RKO (cell line): ENCODE measurements at places on chromosomes 3 and 15.
A peak's percentile ranks its signal among the peaks of the same experiment; 100 is the strongest.

DNA sequence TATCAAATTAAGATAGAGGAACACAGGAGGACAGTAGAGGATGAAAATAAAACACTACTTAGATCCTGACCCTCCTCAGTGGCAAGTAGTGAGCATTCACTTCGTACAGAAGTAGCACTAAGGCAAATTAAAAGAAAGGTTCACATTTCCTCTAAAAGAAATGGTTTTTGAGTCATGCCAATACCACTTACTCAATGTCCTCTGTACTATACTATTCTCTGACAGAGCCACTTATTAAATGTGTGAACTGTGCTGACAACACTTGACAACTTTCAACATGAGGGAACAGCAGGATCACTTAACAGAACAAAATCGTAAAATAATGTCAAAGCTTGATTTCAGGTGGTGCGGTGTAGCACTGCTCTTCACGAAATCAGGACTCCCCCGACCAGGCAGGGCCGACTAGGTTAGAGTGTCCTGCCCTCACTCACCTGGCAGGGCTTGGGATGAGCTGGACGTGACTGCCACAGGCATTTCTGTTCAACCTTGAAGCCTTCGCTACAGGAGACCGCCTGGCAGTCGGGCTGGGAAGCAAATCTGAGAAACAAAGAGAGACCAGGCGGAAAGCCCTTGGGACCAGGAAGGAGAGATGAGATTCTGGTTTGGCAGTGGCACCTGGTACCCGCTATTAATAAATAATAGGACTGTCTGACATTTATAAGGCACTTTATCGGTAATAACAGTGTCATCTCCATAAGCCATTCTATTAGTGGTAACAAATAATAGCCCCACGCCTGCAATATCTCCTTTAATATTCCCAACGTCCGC is 611 bp upstream of the SLC27A2 start:
- no peak for DNase-seq

DNA sequence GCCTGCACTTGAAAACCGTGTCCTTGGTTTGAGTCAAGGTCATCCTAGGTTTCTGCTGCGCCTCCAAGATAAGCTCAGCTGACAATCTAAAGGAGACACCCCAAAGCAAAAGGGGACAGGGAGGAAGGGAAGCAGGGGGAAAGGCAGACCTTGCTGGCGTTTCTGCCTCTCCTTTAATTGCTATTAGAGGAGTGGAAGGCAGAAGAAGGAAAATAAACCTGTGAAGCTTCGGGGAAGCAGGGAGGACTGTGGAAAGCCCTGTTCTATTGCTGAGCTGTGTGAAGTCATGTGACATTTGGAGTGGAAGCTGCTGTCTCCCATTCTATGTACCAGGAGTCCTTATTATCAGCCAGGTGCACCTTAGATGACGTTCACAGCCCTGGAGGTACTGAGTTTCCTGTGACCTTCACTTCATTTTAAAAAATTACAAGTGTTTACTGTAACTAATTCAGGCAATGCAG is 21.5 kb upstream of the CHD2 start:
- DNase-seq: no peak

DNA sequence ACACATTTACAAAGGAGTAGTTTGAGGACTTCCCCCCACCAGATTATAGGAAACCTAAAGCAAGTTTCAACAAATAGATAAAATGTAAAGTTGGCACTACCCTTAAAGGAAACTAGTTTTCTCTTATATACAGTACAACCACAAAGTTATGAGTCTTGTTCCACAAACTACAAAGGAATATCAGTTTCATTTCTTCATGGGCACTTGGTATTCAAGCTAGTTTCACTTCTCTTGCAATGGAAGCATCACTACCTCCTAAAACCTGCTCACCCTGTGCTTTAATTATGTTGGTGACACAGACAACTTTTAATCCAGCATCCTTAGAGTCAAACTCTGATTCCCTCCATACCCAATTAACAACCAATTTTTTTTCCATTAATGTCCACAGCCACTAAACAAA is 707.0 kb downstream of the ROBO2 start:
- no peak for DNase-seq

- no peak for DNase-seq
Observed at GRCh38 chr15:101436526-101436925, 53.0 kb downstream of the PCSK6 start.

DNA sequence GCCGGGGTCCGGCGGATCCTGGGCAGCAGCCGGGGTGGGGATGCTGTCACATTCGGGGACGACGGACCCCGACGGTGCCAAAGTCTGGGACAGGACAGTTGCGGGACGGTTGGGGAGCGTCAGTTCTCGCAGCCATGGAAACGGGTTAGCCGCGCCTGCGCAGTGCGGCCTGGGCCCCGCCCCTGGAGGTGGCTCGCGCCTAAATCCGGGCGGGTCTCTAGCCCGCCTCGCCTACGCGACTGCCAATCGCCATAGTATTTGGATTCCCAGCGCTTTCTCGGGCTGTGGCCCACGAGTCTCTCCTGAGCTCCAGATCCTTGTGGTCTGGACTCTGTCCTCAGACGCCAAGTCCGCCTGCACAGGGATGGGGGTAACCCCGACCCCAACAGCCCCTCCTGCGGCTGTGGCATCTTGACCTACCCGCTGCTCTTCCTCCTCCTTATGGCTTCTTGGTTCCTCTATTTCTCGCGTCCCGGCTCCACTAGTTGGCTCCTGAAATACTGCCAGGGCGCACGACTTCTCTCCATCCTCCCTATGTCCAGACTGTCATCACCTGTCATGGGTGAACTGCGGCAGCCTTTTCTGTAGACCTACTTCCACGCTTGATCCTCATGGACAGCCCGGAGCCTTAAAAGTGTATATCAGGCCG is at the start of gene ZMYND10:
Gene ZMYND10 (minus strand): TSS at position 147 of the 649 bp plus-strand sequence. CDS start 153 bp downstream, outside the sequence.
- DNase-seq: no peak

DNA sequence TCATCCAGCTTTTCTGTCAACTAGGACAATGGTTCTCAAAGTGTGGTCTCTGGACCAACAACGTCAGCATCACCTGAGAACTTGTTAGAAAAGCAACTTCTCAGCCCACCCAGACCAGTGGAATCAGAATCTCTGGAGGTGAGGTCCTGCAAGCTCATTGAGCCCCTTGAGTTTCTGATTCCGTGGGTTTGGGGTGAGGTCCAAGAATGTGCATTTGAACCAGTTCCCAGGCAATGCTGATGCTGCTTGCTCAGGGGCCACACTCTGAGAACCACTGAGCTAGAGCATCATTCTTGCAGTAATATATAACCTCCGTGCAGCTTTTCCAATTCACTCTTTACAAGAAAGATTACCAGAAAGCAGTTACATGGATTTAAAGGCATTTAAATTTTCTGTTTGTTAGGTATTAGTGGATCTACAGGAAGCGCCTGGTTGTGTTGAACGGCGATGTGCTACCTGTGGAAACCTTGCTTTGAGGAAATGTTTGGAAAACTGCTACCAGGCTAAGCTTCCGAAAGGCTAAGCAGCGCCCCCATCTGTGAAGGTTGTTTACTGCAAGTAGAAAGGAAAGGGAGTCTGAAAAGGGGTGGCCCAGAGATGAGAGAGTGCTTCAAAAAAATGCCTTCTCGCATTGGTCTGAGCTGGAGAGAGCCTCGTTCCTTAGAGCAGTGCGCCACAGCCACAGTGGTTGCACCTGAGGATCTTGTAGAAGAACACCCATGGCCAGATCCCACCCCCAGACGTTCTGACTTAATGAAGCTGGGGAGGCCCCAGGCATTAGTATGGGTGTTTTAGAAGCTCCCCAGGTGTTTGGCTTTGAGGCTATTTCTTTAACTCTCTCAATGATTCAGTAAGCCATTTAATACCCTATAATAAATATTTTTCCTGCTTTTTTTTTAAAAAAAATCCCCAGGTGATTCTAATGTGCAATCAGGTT is 50.0 kb downstream of the RLBP1 start:
- DNase-seq: peak; percentile 24

DNA sequence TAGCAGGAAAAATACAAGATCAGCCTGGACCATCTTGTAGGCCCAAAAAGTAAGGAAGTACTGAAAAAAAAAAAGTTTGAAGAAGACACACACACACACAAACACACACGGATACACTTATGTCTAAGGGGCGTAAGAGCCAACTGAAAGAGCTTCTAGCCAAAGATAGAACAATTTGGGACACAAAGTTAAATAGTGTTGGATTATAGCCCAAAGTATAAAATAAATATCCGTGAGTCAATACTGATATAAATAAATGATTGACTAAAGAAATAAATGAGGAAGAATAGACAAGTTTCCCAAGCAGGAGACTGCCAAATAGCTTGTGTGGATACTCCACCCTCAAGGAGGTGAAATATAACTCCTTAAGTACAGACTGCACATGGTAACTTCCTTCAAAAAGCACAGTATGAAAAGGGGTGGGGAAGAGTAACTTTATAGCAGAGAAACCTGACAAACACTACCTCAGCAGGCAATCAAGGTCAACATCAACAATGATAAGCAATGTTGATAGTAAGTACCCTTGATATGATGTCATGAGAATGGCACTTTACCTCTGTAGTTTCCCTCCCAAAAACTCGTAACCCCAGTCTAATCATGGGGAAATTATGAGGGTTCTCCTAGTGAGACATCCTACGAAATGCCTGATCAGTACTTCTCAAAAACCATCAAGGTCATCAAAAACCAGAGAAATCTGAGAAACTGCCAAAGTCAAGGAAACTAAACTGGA is 187.3 kb upstream of the ATP11B start:
- DNase-seq: no peak

DNA sequence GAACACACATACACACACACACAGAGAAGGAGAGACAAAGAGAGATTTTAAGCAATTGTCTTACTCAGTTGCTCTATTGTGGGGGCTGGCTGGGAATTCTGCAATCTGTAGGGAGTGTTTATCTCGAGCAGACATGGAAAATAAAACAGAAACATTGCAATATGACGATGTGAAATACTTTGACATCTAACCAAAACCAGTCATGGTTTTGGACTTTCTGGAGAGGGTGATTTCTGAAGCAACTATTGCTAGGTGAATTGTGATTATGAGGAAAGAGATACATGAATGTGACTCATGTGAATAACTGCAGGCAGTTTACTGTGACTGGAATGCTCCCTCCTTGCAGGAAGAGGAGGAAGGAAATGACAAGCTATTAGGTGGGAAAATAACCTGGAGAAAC is 12.3 kb upstream of the PHLDB2 start:
- no peak for DNase-seq

DNA sequence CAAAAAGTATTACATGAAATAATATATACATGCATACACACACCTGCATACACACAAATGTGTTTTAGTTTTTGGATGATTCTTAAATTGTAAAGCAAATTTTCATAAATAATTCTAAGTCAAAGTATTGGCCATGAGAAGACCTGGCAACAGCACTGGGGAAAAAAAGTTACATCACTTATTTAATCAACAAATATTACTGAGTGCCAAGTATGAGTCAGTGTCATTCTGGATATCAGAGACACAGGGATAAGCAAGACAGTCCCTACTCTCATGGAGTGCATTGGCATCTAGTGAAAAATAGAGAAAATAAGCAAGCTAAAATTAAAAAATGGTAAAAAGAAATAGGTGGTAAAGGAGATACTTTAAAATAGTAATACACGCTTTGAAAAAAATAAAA is 29.4 kb upstream of the GUCA1C start:
- peak; percentile 3 for DNase-seq

GRCh38 chr15:84878504-84878903 is 6.0 kb upstream of the SLC28A1 start:
- peak; percentile 20 for DNase-seq

GRCh38 chr15:101250341-101250831 is 1.5 kb downstream of the CHSY1 start:
- DNase-seq: peak; percentile 87

DNA sequence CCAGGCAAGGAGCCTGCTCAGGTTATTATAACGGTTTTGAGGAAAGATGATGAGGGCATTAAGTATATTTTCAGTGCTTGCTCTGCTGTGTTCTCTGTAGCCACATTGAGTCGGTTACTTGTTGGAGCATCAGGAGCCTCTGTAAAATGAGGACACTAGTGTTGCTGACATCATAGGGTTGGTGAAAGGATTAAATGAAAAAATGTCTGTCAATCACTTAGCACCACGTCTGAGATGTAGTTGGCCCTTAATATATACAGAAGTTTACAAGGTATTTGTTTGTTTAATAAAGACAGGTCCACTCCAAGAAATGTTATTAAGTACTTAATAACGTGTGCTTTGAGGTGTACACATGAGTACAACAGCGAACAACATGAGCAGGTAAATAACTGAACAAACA is 735 bp upstream of the SLC25A26 start:
- DNase-seq: peak; percentile 14

DNA sequence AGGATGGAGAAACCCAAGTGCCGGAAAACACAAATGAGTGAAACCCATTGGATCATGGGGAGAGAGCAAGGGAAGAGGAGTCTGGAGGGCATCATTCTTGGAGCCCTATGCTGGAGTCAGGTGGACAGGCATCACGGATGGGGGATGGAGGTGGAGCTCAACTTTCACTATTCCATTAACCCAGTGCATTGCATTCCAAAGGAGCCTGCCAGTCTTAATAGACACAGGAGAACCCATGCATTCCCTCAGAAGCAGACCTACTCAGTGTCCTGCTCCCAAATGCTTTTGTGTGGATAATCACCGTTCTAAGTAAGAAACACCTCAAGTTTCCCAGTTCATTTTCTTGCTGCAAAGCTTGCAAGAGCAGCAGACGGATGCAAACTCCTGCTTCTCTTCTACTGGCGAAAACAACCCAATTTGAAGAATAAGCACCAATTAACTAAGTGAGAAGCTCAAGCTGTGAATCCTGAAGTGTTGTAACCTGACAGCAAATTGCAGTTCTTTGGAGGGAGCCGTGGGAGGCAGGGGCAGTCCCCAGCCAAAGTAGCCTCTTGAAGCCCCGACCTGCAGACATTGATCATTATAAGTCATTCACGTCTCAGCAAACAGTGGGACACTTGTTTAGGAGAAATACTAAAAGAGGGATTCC is 25.3 kb downstream of the SEMA5B start:
- DNase-seq: no peak

DNA sequence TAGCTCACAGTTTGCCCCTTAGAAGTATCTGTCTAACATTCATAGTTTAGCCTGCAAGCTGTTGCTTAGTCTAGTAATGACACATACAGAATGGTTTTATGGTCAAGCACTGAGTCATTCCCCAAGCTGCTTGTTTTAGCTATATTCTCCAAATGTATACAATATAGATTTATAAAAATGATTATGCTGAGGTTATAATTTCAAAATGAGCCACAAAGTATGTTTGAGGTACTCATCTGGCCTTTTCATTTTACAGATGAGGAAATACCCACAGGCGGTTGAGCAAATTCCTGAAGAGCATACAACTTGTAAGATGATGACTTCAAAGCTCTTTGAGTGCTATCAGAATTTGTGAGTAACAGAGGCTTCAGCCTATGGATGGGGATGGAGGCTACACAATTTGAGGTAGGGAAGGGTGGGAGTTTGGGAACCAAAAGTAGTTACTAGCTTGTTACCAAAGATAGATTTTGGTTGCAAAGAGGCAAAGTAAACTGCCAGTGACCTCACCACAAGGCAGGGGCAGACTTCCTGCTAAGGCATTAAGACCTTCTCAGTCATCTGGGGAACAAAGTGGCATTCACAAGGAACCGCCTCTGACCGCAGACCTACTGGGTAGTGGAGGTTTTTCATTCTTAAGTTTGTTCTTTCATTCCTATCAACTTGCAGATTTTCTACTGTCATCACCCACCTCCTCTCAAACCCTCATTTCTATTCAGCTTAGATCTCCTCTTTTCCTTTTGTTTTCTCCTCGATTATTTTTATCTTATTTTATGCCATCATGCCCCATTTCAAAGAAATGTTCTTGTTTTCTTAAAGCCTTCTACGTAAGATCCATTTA is 257.2 kb upstream of the NECTIN3 start:
- peak; percentile 22 for DNase-seq

GRCh38 chr15:79977431-79978054 is 6.5 kb upstream of the BCL2A1 start:
- no peak for DNase-seq
